Chondrocyte (in vitro differentiated cells): ENCODE measurements at places on chromosomes 1 and 21.

GRCh38 chr1:150560576-150561253 is 11.5 kb downstream of the ADAMTSL4 start:
- H3K4me3 ChIP-seq: peak overlapping the region; percentile 89
- H3K4me1 ChIP-seq: peaks cover 57% of the 10 kb centered on the region
- H3K27ac ChIP-seq: peak overlapping the region; percentile 100
- H3K36me3 ChIP-seq: no peaks in the 10 kb centered on the region

DNA sequence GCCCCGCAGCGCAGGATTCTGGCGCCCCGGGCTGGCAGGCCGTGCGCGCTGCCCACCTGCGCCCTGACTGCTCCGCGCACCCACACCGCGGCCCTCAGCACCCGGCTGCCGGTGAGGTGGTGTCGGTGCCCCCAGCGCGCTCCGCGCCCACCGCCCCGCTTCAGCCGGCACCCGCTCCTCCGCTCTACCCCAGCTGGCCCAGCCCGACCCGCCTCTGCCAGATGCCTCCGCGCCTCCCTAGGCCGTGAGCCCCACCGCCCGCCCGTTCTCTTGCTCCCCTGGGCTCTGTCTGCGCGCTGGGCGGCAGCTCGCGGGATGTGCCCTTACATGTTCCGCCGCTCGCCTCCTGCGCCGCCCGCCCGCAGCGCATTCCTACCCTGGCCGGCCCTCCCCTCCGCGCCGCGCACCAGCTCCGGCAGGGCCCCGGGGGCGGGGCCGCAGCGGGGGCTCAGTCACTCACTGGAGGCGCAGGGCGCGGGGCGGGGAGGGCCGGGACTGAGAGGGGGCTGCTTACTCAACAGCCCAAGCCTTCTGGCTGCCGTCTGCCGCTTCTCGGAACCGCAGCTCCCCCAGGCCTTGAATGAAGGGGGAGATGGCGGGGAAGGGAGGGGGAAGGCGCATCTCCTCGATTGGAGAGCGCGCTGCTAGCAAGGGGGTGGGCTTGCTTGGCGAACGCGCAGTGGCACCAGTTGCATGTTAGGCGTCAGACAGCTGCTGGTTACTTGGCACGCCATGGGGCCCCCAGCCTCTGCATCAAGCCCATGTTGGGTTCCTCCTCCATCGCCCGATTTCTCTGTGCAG is at the start of gene PHLDA3:
Gene PHLDA3, minus strand, starts transcription at position 345 of the 801 bp plus-strand sequence. CDS start 402 bp downstream, outside the sequence.
- peak within 1 kb of the TSS; percentile 98 for H3K4me3 ChIP-seq
- peaks cover 16% of the 10 kb centered on the region for H3K36me3 ChIP-seq
- H3K27me3 ChIP-seq: no peaks in the 10 kb centered on the region
- peak within 1 kb of the TSS; percentile 94 for H3K27ac ChIP-seq
- no peak for DNase-seq

GRCh38 chr1:23101887-23102286 is 66.8 kb downstream of the LUZP1 start:
- no peak overlapping the region for H3K4me3 ChIP-seq
- H3K36me3 ChIP-seq: peaks cover 10% of the 10 kb centered on the region
- H3K4me1 ChIP-seq: peaks cover 55% of the 10 kb centered on the region
- DNase-seq: no peak

GRCh38 chr1:18332576-18332975 is 148.2 kb upstream of the KLHDC7A start:
- peaks cover 2% of the 10 kb centered on the region for H3K27me3 ChIP-seq
- H3K4me3 ChIP-seq: no peak overlapping the region
- no peak for DNase-seq
- no peaks in the 10 kb centered on the region for H3K4me1 ChIP-seq
- H3K36me3 ChIP-seq: no peaks in the 10 kb centered on the region

- DNase-seq: no peak
- no peak overlapping the region for H3K27ac ChIP-seq
- H3K27me3 ChIP-seq: peaks cover 34% of the 10 kb centered on the region
- peaks cover 7% of the 10 kb centered on the region for H3K4me1 ChIP-seq
- no peaks in the 10 kb centered on the region for H3K36me3 ChIP-seq
These were observed 3.8 kb upstream of the HES3 start for GRCh38 chr1:6239950-6240768.

- no peak overlapping the region for H3K4me3 ChIP-seq
- no peak overlapping the region for H3K27ac ChIP-seq
- H3K27me3 ChIP-seq: peaks cover 3% of the 10 kb centered on the region
- peaks cover 19% of the 10 kb centered on the region for H3K4me1 ChIP-seq
- no peak for DNase-seq
These were observed 126.0 kb downstream of the NR5A2 start for GRCh38 chr1:200153277-200154055.

DNA sequence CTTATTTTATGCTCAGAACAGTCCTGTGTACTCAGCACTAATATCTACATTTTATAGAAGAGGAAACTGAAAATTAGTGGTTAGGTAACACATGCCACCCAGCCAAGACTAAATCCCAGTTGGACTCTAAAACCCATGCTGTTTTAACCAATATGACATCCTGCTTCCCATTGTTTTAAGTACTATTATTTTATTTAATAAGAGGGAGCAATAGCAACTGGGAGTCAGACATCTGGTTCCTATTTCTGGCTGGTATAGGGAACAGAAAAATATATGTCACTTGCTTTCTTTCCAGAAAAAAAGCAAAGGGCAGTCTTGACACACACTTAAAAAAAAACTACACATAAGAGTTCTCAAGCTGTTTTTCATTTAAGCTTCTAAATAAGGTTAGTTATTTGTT is 11.9 kb downstream of the KLHL12 start:
- no peaks in the 10 kb centered on the region for H3K27me3 ChIP-seq
- no peak for DNase-seq
- H3K4me3 ChIP-seq: no peak overlapping the region
- no peaks in the 10 kb centered on the region for H3K4me1 ChIP-seq

- H3K4me1 ChIP-seq: no peaks in the 10 kb centered on the region
- H3K4me3 ChIP-seq: no peak overlapping the region
- H3K36me3 ChIP-seq: peaks cover 7% of the 10 kb centered on the region
- no peak overlapping the region for H3K27ac ChIP-seq
These were observed 51.3 kb upstream of the GFI1 start for GRCh38 chr1:92538048-92538412.
